ENCODE measurements at places on chromosomes 1 and 21. TPM values are rescaled to one million over a fixed set of nuclear protein-coding genes. Genes with fewer than 3 reads are reported as not detected.

DNA sequence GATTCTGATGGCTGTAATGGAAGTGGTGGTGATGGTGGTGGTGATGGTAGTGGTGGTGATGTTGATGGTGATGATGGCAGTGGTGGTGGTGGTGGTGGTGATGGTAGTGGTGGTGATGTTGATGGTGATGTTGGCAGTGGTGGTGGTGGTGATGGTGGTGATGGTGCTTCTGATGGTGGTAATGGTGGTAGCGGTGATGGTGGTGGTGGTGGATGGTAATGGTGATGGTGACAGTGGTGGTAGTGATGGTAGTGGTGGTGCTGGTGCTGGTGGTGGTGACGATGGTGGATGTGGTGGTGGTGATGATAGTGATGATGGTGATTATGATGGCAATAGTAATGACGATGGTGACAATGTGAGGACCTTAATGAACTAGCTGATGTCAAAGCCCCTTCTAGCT lies 35.6 kb upstream of the LRRC3 start:
- DNase-seq: no peak
- H3K27ac ChIP-seq: no peak overlapping the region
- no peak overlapping the region for H3K4me3 ChIP-seq
- no peaks in the 10 kb centered on the region for H3K36me3 ChIP-seq

GRCh38 chr1:87318056-87318650 lies 10.5 kb upstream of the LMO4 start:
- H3K36me3 ChIP-seq: no peaks in the 10 kb centered on the region
- H3K27me3 ChIP-seq: no peaks in the 10 kb centered on the region
- H3K4me1 ChIP-seq: no peaks in the 10 kb centered on the region
- no peak overlapping the region for H3K4me3 ChIP-seq
- H3K27ac ChIP-seq: no peak overlapping the region
- DNase-seq: no peak

- H3K27me3 ChIP-seq: no peaks in the 10 kb centered on the region
- DNase-seq: no peak
- H3K4me3 ChIP-seq: no peak overlapping the region
- H3K27ac ChIP-seq: no peak overlapping the region
These were observed 18.2 kb downstream of the COQ8A start for GRCh38 chr1:226958300-226958699.

DNA sequence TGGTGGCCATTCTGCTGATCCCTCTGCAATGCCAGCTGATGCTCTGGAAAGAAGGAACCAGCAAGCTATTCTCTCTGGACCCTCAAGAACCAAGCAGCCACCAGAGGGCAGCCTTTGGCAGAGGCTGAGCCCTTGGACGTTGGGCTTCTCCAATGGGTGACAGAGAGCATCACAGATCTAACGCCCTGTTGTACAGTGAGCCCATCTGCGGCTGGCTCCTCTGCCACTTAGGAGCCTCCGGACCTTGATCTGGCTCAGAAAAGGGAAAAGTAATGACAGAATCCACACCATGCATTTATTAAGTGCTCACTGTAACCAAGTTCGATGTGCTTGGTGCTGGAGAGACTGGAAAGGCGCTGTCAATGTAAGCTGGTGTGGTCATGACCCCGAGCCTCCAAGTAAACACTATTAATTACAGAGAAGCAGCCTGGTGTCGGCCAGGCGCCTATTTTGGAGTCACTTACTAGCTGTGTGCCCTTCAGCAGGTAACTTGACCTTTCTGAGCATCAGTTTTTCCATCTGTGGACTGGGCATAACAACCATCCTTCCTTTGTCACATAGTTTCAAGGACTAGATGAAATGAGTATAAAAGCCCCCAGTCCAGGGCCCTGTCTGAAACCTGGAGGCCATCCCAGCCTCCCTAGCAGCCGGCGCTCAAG lies 34.9 kb downstream of the ECE1 start:
- H3K4me3 ChIP-seq: no peak overlapping the region
- peak; percentile 85 for DNase-seq
- peak overlapping the region; percentile 16 for H3K27ac ChIP-seq
- H3K4me1 ChIP-seq: peaks cover 24% of the 10 kb centered on the region
- peaks cover 33% of the 10 kb centered on the region for H3K36me3 ChIP-seq

BNIPL gene
- total RNA-seq: 0.33 TPM

- no peak overlapping the region for H3K4me3 ChIP-seq
- H3K4me1 ChIP-seq: peaks cover 28% of the 10 kb centered on the region
- no peak overlapping the region for H3K27ac ChIP-seq
- no peaks in the 10 kb centered on the region for H3K36me3 ChIP-seq
- H3K27me3 ChIP-seq: no peaks in the 10 kb centered on the region
These were observed 137.2 kb downstream of the DHRS3 start for GRCh38 chr1:12480748-12481362.

- peak; percentile 44 for DNase-seq
- H3K36me3 ChIP-seq: no peaks in the 10 kb centered on the region
- H3K27ac ChIP-seq: no peak overlapping the region
- H3K27me3 ChIP-seq: no peaks in the 10 kb centered on the region
- H3K4me1 ChIP-seq: no peaks in the 10 kb centered on the region
- no peak overlapping the region for H3K4me3 ChIP-seq
These were observed 100.1 kb upstream of the S1PR1 start for GRCh38 chr1:101136739-101137138.
